ENCODE measurements at places on chromosomes 7 and 10.

DNA sequence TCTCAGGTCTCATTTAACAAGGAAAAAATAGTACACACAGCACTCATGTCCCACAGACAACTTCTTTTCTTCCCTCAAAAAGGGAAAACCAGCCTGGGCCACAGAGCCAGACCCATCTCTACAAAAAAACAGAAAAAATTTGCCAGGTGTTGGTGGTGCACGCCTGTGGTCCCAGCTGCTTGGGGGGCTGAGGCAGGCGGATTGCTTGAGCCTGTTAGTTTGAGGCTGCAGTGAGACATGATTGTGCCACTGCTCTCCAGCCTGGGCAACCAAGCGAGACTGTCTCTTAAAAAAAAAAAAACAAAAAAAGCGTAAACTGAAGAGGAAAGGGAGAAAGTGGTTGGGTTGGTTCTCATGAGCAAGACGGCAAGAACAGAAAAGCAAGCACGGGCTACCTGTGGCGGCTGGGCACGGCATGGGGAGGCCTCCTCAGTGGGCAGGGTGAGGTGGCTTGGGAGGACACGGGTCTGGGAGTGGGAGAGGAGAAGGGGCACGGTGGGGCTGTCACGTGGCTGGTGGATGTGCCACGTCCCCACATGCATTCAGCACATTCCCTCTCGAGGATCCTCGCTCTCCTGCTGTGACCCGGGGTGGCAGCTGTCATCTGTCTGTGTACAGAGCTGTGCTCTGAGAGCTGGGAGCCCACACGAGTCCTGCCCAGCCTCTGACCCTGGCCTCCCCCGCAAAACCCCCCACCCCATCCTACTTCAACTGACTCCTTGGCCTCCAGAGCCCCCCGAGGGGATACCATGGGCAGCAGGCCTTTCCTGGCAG lies 219.7 kb downstream of the MLLT10 start:
- no peak for DNase-seq

DNA sequence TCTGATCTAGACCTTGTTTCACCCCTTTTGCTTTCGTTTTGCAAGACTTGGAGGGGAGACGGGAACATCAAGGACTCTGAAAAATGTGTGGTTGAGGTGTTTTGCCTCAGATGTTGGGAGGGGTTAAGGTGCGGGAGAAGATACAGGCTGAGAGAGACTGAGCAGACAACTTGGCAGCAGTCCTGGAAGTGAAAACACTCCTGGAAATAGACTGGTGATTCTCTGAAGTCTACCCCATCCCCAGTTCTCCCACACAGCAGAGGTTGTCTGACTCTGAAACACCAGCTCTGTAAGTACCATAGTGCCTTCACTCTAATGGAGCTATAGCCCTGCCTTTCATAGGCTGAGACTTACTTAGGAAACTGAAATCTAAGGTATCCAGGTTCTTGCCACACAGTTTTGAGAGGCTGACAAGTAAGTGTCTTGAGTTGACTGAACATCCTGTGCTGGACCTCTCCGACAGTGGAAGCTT lies 152.5 kb downstream of the PPP1R9A start:
- no peak for DNase-seq

DNA sequence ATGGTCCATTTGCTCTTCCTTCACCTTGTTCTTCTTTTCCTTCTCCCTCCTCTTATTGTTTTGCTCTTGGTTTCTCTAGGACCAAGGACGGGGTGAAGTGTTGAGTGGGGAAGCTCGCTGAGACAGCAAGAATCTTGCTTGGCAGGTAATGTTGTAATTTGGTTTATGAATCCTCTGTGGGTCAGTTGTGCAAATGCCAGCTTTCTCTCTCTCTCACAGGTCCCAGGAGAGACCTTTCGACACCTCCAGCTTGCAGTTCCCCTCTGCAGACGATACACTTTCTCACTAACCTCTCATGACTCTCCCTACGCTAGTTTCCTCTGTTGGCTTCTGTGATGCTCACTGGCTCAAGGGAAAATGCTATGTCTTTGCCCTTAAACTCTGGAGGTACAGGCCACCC lies 77.0 kb downstream of the FRMD4A start:
- DNase-seq = no peak

DNA sequence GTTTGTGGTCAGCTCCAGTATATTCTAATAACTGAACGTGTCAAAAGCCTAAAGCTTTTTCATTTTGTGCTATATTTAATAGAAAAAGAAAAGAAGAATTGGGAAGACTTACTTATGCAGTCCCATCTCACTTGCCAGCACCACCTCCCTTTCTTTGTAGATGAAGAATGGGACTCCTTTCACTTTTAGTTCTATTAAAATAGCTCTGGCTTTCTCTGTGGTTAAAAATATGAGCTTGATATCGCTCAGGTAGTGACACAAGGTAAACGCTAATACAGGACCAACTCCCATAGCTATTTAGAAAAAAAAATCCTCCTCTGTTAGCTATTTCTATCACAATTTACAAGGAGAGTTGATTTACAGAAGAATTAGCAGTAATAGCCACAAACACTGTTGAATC lies 176.8 kb downstream of the PDE1C start:
- DNase-seq = no peak

GRCh38 chr10:120931423-120931822 lies 80.3 kb downstream of the WDR11 start:
- no peak for DNase-seq

DNA sequence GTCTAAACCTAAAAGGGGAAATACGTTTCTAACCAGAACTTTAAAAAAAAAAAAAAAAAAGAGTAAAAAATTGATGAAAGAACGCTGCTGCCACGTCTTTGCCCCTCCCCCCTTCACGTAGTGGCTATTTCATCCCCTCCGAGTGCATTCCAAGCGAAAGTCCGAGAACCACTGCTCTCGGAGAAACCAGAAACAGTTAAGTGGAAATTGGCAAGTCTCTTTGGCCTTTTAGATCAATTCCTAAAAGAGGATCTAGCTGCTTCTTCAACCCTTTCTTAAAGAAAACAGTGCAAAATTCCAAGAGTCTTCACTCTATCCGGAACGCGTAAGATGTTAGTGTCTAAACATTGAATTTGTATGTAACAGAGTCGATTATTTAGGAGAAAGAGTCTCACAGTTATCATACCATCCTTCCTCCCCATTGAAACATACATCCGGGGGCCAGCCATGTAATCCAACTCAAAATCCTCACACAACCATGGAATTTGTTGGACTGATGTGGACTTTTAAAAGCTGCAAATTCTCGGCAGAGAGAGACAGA lies 1.1 kb downstream of the P4HA1 start:
- DNase-seq = no peak

DNA sequence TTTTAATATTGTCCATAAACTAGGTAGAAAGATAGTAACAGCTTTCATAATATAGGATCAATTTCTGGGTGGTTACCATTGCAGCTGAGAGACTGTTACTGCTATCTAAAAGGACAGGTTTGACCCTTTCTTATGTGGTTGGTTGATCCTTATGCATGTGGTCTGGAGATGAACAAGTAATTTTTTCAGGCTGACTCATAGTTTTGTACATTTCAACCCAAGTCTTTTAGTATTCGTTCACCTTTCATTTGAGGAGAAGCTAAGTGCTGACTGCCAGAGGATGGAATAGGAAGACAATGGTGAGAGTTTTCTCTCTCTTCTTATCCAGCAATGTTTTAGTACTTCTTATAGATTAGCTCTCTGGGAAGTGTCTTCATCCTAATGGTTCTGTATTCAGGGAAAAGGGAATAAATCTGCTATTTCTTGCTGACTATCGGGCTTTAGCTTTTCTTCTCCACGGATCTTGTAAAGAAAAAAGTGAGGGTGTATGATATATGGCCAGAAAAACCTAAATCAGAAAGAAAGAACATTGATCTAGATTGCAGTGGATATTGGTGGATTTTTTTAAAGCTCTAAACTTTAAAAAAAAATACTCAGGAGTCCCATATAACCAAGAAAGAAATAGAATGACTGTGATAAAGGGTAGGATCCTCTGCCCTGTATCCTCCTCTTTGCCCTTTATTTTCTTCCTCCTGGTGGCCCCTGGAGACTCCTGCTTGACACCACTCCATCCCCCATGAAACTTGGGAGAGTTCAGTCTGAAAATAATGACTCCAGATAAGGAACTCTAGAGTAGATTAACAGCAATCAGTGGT lies 88.0 kb downstream of the CPED1 start:
- no peak for DNase-seq

DNA sequence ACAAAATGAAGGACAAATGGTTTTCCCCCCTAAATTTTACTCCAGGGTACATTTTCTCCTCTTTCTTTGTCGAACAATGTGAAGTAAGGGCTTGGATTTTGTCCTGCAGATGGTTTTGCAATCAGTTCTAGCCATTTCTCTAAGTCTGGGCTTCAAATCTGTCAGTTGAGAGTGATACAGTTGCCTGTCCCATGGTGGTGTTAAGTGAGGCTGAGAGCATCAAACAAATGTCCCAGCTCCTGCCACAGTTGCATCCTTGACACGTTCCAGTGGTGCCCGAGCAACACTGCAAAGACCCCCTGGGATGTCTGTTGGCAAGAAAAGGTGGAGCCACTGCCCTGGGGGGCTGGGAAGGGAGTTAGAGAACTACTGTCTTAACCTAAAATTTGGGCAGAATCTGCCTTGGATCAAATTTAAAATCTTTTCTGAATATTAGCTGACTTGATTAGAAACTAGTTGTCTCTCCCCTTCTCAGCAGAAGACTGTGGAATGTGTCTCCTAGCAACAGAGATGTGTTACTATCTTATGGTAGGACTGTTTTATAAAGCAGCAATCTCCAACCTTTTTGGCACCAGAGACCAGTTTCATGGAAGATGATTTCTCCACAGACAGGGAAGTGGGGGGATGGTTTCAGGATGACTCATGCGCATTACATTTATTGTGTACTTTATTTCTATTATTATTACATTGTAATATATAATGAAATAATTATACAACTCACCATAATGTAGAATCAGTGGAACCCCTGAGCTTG lies 102.0 kb upstream of the STEAP1B start:
- DNase-seq = no peak

DNA sequence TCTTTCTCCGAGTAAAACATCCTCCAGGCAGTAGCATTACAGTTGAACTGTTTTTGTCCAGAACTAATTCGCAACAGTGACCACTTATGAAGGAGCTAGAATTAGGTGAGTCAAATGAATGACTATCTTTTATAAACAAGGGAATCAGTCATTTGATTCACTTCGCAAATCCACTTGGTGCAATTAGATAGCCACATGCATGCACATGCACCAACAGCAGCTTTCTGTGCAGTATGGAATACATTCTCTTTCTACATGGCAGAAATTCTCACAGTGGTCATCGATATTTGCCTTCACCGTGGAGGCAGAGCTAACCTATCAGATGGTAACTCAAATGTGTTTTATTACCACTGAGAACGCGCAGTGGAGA lies 118.8 kb downstream of the CDK6 start:
- DNase-seq = no peak

DNA sequence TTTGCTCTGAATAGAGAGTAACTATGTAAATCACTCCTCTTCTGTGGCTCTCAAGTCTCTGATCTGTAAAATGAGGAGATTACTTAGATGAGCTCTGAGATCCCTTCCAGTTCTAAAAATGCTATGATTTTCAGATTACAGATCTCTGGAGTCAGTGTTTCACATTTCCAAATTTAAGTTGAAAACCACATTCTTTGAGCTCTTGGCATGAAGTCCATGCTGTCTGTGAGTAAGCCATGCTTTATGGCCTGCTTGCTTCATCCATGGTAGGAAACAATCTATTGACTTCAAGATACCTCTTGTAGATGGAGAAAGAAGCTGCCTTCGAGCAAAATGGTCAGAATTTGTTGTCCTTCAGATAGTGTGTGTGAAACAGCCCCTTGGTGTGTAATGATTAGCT lies 64.9 kb downstream of the CELF2 start:
- DNase-seq = no peak

GRCh38 chr7:145398758-145399157 lies 562.9 kb upstream of the TPK1 start:
- DNase-seq = no peak

DNA sequence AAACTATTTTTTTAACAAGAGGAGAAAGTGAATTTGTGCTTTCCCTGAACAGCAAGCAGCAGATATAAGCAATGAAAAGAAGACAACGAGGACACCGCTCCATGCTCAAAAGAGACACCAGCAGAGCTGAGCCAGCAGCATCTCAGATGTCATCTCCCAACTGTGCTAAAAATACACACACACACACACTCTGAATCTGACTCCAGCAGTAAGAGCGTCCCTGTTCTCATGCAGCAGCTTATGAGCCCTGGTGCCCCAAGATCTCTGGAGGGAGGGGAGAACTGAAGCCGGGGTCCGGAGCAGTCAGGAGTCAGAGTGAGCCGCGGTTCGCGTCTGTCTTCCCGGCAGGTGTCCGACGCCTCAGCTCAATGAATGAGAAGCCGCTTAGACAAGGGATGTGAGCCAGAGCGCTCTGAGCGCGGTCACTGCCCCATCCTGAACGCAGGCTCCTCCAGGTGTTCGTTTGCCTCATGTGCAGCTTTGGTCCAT lies 49.2 kb downstream of the SVIL start:
- DNase-seq = no peak

DNA sequence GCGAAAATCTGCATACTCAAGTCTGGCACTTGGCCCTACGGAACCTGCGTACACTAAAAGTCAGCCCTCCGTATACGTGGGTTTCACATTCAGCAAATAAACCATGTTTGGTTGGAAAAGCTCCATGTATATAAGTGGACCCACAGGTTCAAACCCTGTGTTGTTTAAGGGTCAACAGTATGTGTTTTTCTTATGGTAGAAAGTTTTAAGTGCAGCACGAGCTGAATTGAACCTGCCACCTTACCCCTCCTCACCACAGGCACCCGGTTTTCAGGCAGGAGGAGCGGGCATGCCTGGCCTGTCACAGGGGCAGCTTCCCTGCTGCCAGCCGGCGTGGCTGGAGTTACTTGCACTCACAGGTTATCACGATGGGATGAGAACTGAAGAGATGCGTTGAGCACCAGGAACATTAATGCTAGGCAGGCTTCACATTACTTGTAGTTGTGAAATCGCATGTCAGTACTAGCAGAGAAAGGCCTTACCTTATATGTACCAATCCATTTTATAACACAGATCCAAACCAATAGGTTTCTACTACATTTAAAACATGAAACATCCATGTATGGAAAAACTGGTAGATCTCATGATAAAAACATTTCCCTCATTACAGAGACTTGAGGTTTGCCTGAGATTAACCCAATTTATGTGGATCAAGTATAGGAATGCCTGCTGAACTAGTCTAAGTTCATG lies 12.9 kb downstream of the INSIG1 start:
- DNase-seq = no peak

- DNase-seq = no peak
Measured at GRCh38 chr10:77855404-77856155, 71.0 kb downstream of the DLG5 start.

GRCh38 chr7:6379886-6380285 lies 67.9 kb downstream of the DAGLB start:
- no peak for DNase-seq

- no peak for DNase-seq
Measured at GRCh38 chr7:112930787-112931186, 140.6 kb upstream of the TMEM168 start.

GRCh38 chr10:96685306-96685705 lies 35.0 kb downstream of the PIK3AP1 start:
- DNase-seq = no peak
